Iris pigment epithelial cell (primary cell): ENCODE measurements at places on chromosomes 6 and 20.

- no peak for DNase-seq
These were observed 104.4 kb downstream of the NCR2 start for GRCh38 chr6:41439524-41440418.

- no peak for DNase-seq
These were observed 308.9 kb downstream of the ZNF217 start for GRCh38 chr20:53284696-53285095.

GRCh38 chr20:36085686-36086267, 68.8 kb upstream of the EPB41L1 start:
- DNase-seq, result peak; percentile 82

DNA sequence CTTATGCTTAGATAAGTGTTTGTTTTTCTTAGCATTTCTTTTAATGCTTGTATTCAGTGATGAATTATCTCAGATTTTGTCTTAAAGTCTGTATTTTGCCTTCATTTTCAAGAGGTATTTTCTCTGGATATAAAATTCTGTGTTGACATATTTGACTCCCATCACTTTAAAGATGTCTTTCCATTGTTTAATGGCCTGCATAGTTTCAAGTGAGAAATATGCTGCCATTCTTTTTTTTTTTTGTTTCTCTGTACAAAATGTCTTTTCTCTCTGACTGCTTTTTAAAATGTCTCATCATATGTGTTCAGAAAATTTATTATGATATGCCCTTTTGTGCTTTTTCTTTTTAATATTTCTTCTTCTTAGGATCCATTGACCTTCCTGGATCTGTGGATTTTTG, 578.0 kb upstream of the NOX3 start:
- DNase-seq, result no peak
